ENCODE measurements at places on chromosomes 11 and 22.
A peak's percentile ranks its signal among the peaks of the same experiment; 100 is the strongest.

GRCh38 chr11:34309965-34310364, 47.8 kb downstream of the ABTB2 start:
- no peak for DNase-seq

DNA sequence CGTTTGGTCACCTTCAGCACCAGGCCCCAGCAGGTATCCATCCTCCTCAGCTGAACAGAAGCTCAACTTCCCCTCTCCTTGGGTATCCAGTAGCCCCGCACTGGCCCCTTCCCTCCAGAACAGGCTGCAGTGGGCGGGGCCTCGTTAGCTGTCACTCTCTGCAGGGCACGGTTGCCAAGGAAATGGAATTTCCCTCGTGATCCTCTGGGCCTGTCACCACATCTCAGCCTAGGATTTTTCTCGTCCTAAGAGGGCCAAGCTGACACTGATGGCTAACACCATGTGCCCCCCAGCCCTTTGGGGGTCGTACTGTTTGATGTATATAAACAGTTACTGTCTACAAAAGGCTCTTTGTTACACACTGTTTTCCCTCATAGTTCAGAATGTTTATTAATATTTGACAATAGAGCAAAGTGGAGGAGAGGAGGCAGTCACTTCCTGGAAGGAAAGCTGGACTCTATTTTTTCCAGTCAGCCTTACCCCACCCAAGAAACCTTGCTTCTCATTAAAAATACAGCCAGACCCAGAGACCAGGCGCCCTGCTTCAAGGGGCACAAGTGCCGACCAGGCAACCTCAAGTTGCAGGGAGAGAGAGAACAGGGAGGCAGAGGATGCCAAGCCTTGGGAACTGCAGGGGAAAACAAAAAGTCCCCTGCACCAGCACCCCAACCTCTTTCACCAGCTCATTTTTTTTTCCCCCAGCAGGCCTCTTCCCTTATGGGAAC, 44.5 kb downstream of the FEZ1 start:
- peak; percentile 73 for DNase-seq

DNA sequence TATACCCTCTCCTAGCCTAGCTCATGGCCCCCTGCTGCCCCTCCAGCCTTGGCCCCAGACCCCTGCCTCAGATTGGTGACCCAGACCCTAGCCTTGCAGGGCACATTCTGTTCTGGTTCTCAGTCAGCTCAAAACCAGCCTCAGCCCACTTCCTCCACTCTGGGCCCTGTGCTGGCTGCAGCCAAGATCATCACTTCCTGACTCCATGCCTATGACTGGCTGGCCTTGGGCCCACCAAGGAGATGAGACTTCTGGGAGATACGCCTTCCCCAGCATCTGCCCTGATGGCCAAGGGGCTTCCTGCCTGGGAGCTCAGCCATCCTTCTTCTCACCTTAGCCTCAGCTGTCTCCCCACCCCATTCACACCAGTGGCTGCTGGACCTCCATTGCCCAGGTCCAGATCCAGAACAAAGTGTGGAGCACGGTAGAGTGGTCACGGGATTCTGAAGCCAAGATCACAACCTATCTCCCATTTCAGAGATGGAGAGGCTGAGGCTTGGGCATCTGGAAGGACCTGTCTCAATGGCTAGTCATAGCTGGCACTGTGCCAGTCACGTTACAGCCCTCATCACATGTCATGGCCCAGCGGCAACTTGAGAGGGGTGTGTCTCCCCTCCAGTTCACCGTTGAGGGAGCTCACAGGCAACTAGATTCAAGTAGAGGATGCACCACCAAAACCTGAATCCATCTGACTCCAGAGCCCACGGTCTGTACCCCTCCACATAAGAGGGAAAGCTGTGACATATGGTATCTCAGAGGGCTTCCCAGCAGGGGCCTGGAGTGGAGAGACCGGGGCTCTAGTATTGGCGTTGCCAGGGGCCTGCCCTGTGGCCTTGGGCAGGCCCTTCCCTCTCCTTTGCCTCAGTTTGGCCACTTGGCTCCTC, 43.0 kb upstream of the KLHL35 start:
- DNase-seq: peak; percentile 30

- DNase-seq: no peak
Observed at GRCh38 chr11:20448834-20449233, 61.3 kb downstream of the PRMT3 start.

DNA sequence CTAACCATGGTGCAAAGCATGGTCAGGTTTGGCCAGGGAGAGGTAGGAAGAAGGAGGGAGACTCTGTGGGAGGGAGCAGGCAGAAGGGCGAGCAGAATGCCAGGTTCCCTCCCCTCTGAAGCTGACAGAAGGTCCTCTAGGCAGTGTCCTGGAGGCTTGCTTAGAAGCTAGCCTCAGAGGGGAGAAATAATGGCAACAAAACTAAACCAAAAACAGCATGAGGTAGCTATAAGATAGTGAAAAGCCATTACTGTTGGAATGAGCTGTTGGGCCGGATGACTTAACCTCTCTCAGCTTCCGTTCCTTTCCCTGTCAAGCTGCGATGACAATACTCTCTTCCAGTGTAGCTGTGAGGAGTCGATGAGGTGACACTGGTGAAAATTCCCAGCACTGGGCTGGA, 36.6 kb downstream of the RASSF10 start:
- DNase-seq: no peak

- no peak for DNase-seq
Observed at GRCh38 chr11:36450110-36450572, 59.9 kb downstream of the TRAF6 start.

- no peak for DNase-seq
Observed at GRCh38 chr11:105763594-105763993, 153.7 kb downstream of the GRIA4 start.

DNA sequence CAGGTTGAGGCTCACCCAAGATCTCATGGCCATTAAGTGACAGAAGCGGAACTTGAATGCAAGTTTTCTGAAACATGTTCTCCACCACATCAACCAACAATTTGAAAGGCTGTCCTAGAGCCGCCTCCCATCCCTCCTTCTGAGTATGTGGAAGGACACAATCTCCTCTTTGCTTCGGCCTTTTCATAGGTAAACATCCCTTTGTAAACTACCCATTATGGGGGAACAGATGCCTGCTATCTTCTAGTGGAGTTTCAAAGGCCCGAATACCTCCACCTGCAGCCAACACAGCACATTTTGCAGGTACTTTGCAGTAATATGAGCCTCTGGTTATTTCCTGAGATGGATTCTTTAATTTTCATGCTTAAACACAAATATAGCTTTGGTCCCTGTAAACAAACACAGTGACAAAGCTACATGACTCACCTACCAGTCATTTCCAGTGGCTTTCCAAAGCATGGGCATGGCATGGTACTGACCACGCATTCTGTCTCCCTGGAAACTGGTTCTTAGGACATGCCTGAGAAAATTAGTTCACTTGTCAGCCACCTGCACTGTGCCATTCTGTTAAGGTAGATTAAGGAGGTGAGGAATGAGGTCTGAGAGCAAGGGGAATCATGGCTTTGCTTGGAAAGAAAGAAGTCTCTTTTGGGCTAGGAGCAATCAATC, 60.2 kb downstream of the EHF start:
- no peak for DNase-seq

GRCh38 chr11:74701351-74701750, 29.9 kb downstream of the CHRDL2 start:
- DNase-seq: peak; percentile 84

GRCh38 chr22:48089601-48090331, 1327.3 kb downstream of the TBC1D22A start:
- DNase-seq: no peak

- peak; percentile 10 for DNase-seq
Observed at GRCh38 chr22:49047447-49047846, 780.2 kb downstream of the BRD1 start.

DNA sequence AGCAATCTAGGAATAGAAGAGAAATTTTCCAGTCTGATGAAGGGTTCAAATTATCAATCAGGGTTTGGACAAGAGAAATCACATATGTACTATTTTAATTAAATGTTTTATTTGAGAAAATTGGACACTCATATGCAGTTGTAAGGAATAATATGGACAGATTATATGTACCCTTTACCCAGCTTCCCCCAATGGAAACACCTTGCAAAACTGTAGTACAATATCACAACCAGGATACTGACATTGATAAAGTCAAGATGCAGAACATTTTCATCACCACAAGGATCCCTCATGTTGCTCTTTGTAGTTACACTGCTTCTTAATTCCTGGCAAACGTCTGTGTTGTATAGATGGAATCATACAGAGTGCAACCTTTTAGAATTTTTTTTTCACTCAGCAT, 1.4 kb upstream of the LIPT2 start:
- no peak for DNase-seq

DNA sequence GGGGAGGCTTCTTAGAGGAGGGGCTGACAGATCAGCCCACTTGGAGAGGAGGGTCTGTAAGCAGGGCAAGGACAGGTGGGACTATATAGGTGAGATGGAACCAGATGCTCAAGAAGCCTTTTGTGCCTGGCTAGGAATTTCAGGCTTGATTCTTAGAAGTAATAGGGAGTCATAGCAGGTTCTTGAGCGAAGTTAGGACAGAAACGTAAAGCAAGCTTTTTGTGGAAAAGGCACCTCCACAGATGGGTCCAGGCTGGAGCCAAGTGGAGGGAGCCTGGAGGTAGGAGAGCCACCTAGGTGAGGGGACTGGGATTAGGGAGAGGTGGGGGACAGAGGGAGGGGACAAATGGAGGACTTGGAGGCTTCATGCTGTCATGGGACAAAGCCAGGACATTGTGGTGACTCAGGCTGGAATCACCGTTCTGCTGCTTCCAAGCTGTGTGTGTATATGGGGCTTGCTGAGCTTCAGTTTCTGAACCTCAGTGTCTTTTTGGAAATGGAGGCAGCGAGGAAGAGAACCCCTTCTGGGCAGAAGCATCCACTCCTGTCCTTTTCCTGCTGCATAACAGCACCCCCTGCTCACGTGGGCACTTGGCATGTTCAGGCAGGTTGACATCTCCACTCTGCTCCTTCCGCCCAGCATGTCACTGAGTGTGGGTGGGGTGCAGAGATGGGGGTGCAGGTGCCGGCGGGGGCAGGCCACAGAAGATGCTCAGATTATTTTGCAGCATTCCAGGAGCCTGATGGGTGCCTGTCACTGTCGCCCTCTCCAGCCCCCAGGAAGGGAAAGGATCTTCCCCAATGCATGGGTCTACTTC, 58.0 kb downstream of the MCM5 start:
- DNase-seq: no peak

DNA sequence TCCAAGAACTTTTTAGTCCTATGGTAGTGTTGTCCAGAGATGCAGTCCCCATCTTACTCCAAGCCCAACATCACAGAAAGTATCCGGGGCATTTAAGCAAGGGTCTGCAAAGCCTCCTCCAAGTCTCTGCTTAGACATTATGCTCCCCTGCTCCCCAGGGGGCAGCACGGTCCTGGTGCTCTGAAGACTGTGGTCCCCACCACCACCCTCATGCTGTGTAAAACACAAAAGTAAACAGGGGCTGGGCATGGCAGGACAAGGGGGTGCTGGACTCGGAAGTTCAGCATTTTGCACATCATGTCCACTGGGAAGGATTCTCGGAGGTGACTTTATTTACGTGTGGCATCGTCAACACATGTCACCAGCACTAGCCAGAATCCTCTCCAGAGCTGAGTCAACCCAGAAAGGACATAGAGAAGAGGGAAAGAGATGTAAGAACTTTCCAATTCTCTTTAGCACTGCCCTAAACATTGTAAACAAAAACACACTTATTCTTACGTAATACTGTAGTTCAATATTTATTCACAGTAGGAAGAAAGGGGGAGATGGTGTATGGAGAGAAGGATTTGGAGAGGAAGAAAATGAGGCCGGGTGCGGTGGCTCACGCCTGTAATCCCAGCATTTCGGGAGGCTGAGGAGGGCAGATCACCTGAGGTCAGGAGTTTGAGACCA, 37.7 kb downstream of the TCIRG1 start:
- DNase-seq: no peak

- no peak for DNase-seq
Observed at GRCh38 chr22:23142546-23143105, 836 bp upstream of the RSPH14 start.

GRCh38 chr11:123251657-123252344, 56.8 kb upstream of the CLMP start:
- no peak for DNase-seq

- DNase-seq: no peak
Observed at GRCh38 chr11:35747668-35748067, 85.1 kb downstream of the TRIM44 start.

DNA sequence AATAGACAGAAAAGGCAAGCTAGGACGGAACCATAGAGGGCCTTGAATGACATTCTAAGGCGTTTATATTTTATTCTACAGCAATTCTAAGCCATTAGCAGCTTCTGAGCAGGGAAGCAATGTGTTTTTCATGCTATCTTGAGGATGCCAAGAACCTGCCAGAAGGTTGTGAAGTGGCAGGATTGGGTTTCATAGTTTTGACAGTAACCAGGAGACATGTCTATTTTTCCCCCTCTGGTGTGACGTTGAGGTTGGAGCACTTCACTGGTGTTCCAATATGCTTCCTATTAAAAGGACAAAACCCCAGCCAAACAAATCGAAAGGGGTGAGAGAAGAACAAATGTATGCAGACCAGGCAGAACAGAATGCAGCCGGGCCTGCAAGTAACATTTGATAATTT, 148.2 kb downstream of the SPATA19 start:
- DNase-seq: no peak

- peak; percentile 18 for DNase-seq
Observed at GRCh38 chr11:121482231-121483129, 29.7 kb upstream of the SORL1-AS1 start.

All from SK-MEL-5 (cell line).